Activated T-cell treated with anti-CD3 and anti-CD28 coated beads, Interleukin-2, amount 50 U/mL, for 48 hours (primary cell): ENCODE measurements at places on chromosomes 16 and 17.

- DNase-seq: no peak
Observed at GRCh38 chr17:52148969-52149351, 9.6 kb downstream of the CA10 start.

- DNase-seq: no peak
Observed at GRCh38 chr16:54140788-54141136, 145.8 kb downstream of the IRX3 start.

DNA sequence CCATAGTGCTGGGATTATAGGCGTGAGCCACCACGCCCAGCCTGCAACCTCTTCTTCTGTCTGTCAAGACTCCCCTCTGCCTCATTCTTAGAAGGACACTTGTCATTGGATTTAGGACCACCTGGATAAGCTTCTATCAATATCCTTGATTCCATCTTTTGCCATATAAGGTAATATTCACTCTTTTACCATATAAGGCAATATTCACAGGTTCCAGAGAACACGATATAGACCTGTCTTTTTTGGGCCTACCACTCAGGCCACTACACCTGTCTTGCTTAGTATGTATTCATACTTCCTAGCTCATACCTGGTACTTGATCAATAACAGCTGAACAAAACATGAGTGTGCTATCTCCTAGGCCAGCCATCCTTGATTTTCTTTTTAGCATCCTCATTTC lies 149.2 kb upstream of the TOX3 start:
- no peak for DNase-seq

- DNase-seq: no peak
Observed at GRCh38 chr16:47562366-47562765, 101.2 kb downstream of the PHKB start.

GRCh38 chr17:28906706-28907438 lies 4.0 kb upstream of the DHRS13 start:
- DNase-seq: no peak

- peak; percentile 72 for DNase-seq
Observed at GRCh38 chr17:10772425-10773380, 31.2 kb downstream of the TMEM238L start.

DNA sequence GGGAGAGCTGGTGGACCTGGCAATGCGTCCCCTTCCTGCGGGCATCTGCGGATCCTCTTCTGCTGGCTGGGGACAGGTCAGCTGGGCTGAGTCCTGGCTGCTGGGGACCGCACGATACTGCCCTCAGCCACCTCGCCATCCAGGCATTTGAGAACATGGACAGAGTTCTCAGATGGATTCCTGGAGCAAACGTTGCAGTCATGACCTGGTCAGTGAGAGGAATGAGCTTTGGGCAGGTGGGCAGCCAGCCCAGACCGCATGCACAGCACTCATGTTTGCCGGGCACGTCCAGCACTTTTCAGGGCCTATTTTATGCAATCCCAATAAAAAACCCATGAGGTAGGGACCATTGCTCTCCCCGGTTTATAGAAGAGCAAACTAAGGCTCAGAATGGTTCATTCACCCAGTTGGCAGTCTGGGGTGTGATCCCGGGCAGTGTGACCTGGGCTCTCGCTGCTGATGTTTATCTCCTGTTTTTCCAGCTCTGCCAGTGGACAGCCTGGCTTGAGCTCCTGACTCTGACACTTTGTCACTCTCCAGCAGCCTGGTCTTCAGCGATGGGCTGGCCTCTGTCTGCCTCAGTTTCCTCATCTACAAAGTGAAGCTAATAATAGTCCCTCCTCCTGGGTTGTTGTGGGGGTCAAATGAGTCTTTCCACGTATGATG lies 294.7 kb downstream of the IRF8 start:
- DNase-seq: no peak

DNA sequence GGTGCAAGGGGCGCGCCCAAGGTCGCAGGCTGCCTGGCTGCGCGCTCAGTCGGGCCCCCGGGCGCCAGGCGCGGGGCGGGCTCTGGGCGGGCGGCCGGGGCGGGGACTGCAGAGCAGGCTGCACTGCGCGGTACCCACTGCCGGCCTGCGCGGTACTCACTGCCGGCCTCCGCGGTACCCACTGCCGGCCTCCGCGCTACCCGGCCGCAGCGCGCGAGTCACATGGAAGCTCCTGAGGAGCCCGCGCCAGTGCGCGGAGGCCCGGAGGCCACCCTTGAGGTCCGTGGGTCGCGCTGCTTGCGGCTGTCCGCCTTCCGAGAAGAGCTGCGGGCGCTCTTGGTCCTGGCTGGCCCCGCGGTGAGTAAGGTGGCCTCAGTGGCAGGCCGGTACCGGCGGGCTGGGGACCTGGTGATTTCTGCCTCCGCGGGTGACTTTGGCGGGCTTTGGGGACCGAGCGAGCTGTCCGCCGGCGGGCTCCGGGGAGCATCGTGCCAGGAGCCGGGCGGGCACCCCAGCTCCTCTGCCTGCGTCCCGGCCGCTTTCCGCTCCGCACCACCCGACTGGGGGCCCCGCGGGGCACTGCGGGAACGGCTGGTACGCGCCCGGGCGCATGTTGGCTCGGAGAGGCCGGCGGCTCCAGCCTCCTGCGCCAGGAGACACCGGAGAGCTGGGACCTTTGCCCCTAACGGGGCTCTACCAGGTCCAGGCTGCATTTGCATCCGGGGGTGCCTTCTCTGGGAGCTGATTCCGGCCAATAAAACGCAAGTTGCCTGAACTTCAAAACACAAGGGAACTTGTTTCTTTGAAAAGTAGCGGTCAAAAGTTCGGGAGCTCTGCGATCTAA lies at the start of gene SLC47A1:
SLC47A1 (plus strand) TSS at position 137 of the 844 bp plus-strand sequence; CDS start at position 223, 86 bp downstream.
- peak; percentile 44 for DNase-seq

DNA sequence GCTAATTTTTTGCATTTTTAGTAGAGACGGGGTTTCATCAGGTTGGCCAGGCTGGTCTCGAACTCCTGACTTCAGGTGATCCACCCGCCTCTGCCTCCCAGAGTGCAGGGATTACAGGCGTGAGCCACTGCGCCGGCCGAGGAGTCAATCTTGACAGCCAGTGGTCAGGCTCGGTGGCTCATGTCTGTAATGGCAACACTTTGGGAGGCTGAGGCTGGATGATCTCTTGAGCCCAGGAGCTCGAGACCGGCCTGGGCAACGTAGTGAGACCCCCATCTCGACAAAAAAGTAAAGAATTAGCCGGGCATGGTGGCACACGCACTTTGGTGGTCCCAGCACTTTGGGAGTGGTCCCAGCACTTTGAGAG lies 608 bp upstream of the PGS1 start:
- no peak for DNase-seq

DNA sequence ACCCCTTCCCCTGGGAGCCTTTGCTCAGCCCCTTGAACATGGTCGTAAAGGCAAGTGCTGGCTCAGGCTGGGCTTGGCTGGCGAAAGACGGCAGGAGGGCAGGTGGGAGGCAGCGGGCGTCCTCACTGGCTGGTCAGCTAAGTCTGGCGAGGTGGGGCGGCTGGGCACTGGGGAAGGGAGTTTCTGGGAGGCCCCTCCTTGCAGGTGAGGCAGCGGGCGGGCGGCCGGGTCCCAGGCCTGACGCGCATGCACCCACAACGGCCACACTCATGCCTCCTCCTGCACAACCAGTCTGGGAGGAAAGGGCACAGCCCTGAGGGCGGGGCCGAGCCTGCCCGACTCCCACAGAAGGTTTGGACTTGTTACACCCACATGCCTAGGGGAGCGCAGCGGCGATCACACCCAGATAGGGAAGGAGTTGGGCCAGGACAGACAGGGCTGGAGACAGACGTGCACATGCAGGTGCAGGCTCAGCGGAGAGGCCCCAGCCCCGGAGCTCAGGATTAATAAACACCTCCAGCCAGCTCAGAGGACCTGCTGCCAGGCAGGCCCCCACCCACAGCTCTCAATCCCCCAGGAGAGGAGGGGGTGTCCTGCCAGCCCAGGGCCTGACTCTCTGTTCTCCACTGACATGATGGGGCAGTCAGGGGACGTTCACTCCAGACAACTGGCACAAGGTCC lies at the start of gene EVPL:
EVPL (minus strand) TSS at position 148 of the 681 bp plus-strand sequence; CDS start at position 40, 108 bp downstream.
- no peak for DNase-seq

- no peak for DNase-seq
Observed at GRCh38 chr16:77437859-77438258, 3.0 kb upstream of the ADAMTS18 start.

GRCh38 chr17:75625813-75626486 lies 7.3 kb upstream of the SMIM5 start:
- peak; percentile 48 for DNase-seq

DNA sequence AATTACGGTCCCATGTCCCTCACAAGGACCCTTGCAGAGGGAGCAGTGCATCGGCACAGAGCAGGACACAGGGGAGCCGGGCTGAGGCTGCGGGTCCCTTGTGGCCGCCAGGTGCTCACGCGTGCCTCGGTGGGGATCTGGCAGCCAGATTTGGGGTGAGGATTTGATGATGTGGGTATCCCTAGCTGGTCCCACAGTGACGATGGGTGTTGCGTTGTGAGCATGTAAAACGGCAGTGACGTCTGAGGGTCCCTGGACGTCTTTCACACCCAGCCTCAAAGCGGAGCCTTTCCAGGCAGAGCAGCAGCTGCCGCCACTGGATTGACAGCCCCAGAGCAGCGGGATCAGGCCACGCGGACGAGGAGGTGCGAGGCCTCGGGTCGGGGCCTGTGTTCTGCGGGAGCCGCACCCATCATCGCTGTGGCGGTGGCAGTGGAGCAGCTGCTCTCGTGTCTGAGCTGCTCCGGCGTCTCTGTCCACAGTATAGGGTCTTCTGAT lies 54.6 kb downstream of the WDR45B start:
- no peak for DNase-seq

GRCh38 chr16:57799600-57800199 lies 2.6 kb downstream of the KIFC3 start:
- DNase-seq: no peak

DNA sequence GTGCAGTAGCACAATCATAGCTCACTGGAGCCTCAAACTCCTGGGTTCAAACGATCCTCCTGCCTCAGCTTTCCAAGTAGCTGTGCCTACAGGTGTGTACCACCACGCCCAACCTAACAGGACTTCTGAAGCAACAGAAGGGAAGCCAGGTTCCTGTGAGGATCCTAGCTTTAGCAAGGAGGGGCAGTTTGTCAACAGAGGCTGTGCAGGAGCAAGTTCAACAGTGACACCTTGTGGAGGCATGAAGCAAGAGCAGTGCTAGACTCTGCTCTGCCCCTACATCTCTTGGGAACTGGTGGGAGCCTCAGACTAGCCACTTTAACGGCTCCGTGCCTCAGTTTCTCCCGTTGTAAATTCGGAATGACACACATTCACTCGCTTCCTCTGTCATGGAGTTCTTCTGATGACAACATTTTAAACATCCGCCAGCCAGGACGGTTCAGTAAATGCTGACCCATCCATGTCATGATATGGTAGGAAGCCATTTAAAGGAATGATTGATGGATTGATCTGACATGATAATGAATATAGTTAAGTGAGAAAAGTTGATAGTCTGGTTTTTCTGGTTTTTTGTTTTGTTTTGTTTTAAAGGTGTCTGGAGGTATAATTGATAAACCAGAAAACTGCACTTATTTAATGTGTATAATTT lies 218.7 kb downstream of the MRTFB start:
- peak; percentile 49 for DNase-seq

GRCh38 chr17:17663160-17664063 lies 17.8 kb upstream of the RAI1 start:
- DNase-seq: peak; percentile 83

GRCh38 chr16:10504404-10504885 lies 76.0 kb downstream of the EMP2 start:
- no peak for DNase-seq

DNA sequence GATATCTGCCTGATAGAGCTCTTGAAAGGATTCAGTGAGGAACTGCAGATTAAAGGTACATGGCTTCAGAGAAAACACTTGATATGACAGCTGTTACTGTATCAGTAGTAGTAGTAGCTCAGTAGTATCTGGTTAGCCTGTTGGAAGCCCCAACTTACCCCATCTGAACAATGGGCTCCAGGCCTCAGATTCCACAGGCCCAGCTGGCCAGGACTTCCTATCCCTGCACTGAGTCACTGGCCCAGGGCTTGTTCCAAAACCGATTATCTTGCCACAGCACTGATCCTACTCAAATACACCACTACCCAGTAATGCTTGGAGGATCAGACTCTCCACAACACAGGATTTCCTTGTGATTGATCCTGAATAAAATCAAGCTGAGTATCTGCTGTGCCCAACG lies 32.6 kb downstream of the DCUN1D3 start:
- DNase-seq: no peak

DNA sequence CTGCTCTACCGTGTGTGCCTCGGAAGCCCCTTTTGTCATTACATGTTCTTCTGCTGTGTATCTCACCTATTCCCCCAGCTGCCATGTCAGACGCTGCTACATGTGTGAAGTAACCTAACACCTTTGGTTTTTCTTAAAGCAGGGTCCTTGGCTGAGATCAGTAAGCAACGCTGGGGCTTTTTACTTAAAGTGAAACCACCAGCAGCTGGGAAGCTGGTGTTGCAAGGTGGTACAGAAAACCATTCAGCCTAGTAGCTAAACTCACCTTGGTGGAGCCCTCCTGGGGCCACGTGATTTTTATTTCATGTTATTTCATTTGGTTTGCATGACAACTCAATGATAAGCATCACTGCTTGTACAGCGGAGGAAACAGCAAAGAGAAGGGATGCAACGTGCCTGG lies 62.6 kb downstream of the PLCG2 start:
- DNase-seq: no peak

DNA sequence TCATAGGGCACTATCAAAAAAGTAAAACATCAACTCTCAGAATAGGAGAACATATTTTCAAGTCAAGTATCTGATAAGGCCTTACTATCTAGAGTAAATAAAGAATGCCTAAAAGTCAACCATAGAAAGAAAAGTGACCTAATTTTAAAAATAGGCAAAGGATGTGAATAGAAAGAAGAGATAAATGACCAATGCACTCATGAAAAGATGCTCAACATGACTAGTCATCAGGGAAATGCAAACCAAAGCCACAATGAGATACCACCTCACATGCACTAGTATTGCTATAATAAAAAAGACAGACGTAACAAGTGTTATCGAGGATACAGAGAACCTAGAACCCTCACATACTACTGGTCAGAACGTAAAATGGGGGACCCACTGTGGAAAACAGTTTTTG lies 90.8 kb downstream of the DYNLRB2 start:
- DNase-seq: no peak

- no peak for DNase-seq
Observed at GRCh38 chr17:82489117-82489516, 30.4 kb upstream of the FOXK2 start.

- no peak for DNase-seq
Observed at GRCh38 chr16:31714903-31715504, 158.6 kb upstream of the ZNF267 start.

DNA sequence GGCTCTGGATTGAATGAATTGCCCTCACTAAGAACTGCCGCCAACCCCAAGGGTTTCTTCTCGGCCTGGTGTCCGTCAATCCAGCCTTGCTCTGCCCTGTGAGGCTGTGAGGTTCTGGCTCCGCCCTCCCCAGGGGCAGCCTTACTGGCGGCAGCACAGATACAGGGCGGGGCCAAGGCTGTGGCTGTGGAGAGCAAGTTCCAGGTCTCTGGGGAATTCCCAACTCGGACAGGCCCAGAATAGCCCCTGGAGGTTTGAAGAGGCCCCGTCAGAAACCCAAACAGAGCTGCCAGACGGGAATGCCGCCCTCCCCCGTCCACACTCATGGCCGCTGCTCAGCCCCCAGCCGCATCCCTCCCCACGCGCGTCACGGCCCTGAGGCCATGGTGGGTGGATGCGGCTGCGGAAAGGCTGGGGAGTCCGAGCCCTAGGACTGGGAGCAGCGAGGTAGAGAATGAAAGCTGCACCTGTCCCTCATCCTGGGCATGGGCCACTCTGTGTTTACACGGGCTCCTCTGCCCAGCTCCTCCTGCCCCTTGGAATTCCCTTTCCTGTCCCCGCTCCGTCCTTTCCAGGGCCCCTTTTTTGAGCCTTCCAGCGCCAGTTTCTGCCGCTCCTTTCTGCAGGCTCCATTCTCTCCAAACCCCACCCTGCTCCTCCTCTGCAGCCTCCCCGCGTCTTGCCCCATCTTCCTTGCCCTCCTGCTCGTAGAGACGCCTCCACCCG lies 660 bp upstream of the PRRT2 start:
- DNase-seq: peak; percentile 90
